Transverse colon (tissue), 4 donors: ENCODE measurements at places on chromosomes 5 and 9. TPM values are rescaled to one million over a fixed set of nuclear protein-coding genes. Genes with fewer than 3 reads are reported as not detected.
A peak's percentile ranks its signal among the peaks of the same experiment; 100 is the strongest.

HSPB3 gene
- 4.1 TPM for total RNA-seq

DNA sequence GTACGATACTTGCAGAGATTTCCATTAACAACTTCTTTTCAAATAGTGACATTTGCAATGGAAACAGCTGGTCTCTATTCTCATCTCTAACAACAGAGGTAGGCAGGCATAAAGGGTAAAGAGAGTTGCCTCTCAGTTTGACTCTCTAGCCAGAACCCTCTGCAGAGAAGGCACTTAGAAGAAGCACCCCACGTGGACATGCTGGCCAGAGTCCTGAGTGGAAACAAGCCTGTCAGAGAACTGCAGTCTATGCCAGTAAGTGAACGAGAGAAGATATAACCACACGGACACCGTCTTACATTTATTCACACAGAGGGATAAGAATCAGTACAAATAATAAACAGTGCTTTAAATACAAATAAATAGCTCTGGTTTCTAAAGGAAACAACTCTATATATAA, 11.0 kb upstream of the LHX6 start:
- no peaks in the 10 kb centered on the region for H3K27me3 ChIP-seq
- no peaks in the 10 kb centered on the region for H3K4me1 ChIP-seq
- no peak overlapping the region for H3K4me3 ChIP-seq
- DNase-seq, result no peak
- H3K27ac ChIP-seq, result no peak overlapping the region

- DNase-seq, result no peak
- no peaks in the 10 kb centered on the region for H3K36me3 ChIP-seq
- no peaks in the 10 kb centered on the region for H3K27me3 ChIP-seq
- no peak overlapping the region for H3K27ac ChIP-seq
Measured at GRCh38 chr9:134359493-134360179, 33.4 kb downstream of the RXRA start.

- H3K27me3 ChIP-seq, result no peaks in the 10 kb centered on the region
- no peak overlapping the region for H3K4me3 ChIP-seq
- no peaks in the 10 kb centered on the region for H3K36me3 ChIP-seq
- H3K27ac ChIP-seq, result no peak overlapping the region
- H3K4me1 ChIP-seq, result no peaks in the 10 kb centered on the region
Measured at GRCh38 chr9:16884373-16884772, 13.9 kb upstream of the BNC2 start.

DNA sequence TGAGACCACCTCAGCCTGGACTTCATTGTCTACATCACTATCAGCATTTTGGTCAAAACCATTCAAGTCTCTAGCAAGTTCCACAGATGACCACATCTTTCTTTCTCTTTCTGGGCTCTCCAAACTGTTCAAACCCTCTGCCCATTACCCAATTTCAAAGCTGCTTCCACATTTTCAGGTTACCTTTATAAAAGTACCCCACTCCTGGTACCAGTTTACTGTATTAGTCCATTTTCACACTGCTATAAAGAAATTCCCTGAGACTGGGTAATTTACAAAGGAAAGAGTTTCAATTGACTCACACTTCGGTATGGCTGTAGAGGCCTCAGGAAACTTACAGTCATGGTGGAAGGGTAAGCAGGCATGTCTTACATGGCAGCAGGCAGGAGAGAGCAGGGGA, 84.5 kb downstream of the FBXL7 start:
- no peaks in the 10 kb centered on the region for H3K4me1 ChIP-seq
- no peaks in the 10 kb centered on the region for H3K27me3 ChIP-seq
- no peak for DNase-seq
- H3K36me3 ChIP-seq, result no peaks in the 10 kb centered on the region
- H3K4me3 ChIP-seq, result no peak overlapping the region
- H3K27ac ChIP-seq, result no peak overlapping the region

- no peak overlapping the region for H3K4me3 ChIP-seq
- H3K4me1 ChIP-seq, result peaks cover 50% of the 10 kb centered on the region
- H3K27me3 ChIP-seq, result no peaks in the 10 kb centered on the region
- DNase-seq, result peak; percentile 86
- H3K27ac ChIP-seq, result peak overlapping the region; percentile 71
Measured at GRCh38 chr9:137029058-137029936, 1.3 kb upstream of the ABCA2 start.

DNA sequence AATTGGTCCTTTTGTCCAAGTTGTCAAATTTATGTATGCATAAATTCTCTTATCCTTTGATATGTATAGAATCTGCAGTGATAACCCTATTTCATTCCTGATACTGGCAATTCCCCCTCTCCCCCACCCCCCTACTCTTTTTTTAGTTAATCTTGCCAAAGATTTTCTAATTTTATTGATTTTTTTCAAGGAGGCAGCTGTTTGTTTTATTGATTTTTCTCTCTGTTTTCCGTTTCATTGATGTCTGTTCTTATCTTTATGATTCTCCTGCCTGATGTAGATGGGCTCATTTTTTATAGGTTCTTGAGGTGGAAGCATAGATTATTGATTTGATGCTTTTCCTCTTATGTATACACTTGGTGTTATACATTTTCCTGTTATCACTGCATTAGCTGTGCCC, 34.4 kb downstream of the SMC5 start:
- no peaks in the 10 kb centered on the region for H3K36me3 ChIP-seq
- H3K27me3 ChIP-seq, result no peaks in the 10 kb centered on the region
- H3K27ac ChIP-seq, result no peak overlapping the region
- H3K4me1 ChIP-seq, result no peaks in the 10 kb centered on the region

ZNF366 gene
- total RNA-seq, result 0.75 TPM

SUSD1 gene
- 25.4 TPM for total RNA-seq

GRCh38 chr9:136617746-136618579, 44.8 kb upstream of the EGFL7 start:
- no peaks in the 10 kb centered on the region for H3K36me3 ChIP-seq
- peaks cover 53% of the 10 kb centered on the region for H3K4me1 ChIP-seq
- H3K4me3 ChIP-seq, result no peak overlapping the region
- no peak overlapping the region for H3K27ac ChIP-seq
- DNase-seq, result peak; percentile 62
- H3K27me3 ChIP-seq, result no peaks in the 10 kb centered on the region

DNA sequence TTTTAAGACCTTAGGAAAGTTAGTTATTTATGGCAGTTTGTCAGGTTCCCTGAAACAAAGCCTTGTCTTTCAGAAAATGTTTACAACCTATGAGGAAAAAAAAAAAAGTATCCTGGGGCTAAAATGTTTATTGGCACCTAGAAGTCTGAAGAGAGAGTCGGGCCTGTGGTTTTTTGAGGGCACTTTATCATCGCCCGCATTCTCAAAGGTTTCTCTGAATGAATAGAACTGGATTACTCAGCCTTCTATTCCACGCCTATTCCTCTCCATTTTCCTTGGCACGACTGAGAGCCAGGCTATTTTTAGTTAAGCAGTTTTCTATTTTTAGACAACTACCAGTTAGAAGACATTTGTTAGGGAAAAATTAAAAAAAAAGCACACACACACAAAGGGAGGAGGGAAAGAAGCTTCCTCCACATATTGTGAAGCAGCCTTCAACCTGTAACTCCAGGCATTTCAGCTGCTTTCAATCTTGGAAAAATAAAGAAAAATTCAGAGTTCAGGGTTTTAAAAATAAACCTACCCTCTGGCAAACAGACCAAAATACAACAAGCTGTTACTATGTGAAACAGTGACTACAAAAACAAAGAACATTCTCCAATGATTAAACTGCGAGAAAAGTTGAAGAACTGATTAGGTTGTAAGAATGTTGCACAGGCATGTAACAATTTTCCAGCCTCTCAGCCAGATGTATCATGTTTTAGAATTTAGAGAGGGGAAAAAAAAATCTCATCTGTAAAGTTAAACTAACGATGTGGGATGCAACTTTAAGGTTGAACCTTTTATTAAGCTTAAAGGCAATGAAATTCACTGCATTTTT, 97.0 kb downstream of the MEF2C start:
- peak; percentile 17 for DNase-seq
- H3K4me1 ChIP-seq, result peaks cover 4% of the 10 kb centered on the region
- no peaks in the 10 kb centered on the region for H3K36me3 ChIP-seq

FOXD4L3 gene
- total RNA-seq, result not detected

GRCh38 chr9:132739710-132740310, 69.5 kb downstream of the GTF3C4 start:
- H3K27me3 ChIP-seq, result peaks cover 41% of the 10 kb centered on the region
- no peak overlapping the region for H3K27ac ChIP-seq
- no peaks in the 10 kb centered on the region for H3K36me3 ChIP-seq
- H3K4me1 ChIP-seq, result no peaks in the 10 kb centered on the region
- no peak overlapping the region for H3K4me3 ChIP-seq

GRCh38 chr9:136079916-136080246, 15.2 kb downstream of the NACC2 start:
- peaks cover 29% of the 10 kb centered on the region for H3K4me1 ChIP-seq
- peak overlapping the region; percentile 63 for H3K27ac ChIP-seq
- no peak overlapping the region for H3K4me3 ChIP-seq

BTNL3 gene
- total RNA-seq, result 146 TPM

GRCh38 chr9:92176068-92176799, 61.0 kb upstream of the SPTLC1 start:
- no peaks in the 10 kb centered on the region for H3K27me3 ChIP-seq
- H3K36me3 ChIP-seq, result no peaks in the 10 kb centered on the region
- no peak overlapping the region for H3K27ac ChIP-seq
- peaks cover 3% of the 10 kb centered on the region for H3K4me1 ChIP-seq
- no peak for DNase-seq
- no peak overlapping the region for H3K4me3 ChIP-seq

TMC1 gene
- total RNA-seq, result not detected

- H3K4me1 ChIP-seq, result no peaks in the 10 kb centered on the region
- no peaks in the 10 kb centered on the region for H3K27me3 ChIP-seq
- no peak overlapping the region for H3K27ac ChIP-seq
- no peaks in the 10 kb centered on the region for H3K36me3 ChIP-seq
- DNase-seq, result no peak
- H3K4me3 ChIP-seq, result no peak overlapping the region
Measured at GRCh38 chr5:58314356-58315210, 145.3 kb downstream of the PLK2 start.

DNA sequence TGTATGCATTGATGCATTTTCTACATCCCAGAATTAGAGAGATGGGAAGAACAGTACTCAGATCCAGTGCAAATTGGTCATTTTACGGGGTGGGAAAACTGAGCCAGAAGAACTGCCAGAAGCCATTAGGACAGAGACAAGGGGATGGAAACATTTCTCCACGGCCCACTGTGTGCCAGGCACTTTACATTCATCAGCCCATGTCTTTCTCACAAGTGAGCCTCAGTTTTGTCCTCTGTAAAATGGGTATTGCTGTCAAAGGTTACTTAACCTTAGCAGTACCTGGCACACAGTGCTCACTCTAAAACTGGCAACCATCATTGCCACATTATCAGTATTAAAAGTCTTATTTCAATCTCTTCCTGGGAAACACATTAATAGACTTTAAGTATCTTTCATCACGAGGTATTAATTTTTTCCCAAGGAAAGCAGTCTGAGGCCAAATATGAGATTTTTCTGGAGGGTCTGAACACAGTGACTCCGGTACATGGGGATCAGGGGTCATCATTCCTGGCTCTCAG, 5.2 kb downstream of the DUSP1 start:
- DNase-seq, result peak; percentile 40
- no peaks in the 10 kb centered on the region for H3K27me3 ChIP-seq
- peak overlapping the region; percentile 98 for H3K4me3 ChIP-seq
- H3K36me3 ChIP-seq, result no peaks in the 10 kb centered on the region
- peaks cover 23% of the 10 kb centered on the region for H3K4me1 ChIP-seq

SPATA9 gene
- total RNA-seq, result 1.5 TPM

GRCh38 chr5:110507972-110508371, 218.5 kb downstream of the TMEM232 start:
- H3K27ac ChIP-seq, result no peak overlapping the region
- no peak overlapping the region for H3K4me3 ChIP-seq
- no peaks in the 10 kb centered on the region for H3K36me3 ChIP-seq
- no peaks in the 10 kb centered on the region for H3K4me1 ChIP-seq
- no peak for DNase-seq
- no peaks in the 10 kb centered on the region for H3K27me3 ChIP-seq

- H3K36me3 ChIP-seq, result no peaks in the 10 kb centered on the region
- H3K4me3 ChIP-seq, result no peak overlapping the region
- peak overlapping the region; percentile 6 for H3K27ac ChIP-seq
- H3K27me3 ChIP-seq, result no peaks in the 10 kb centered on the region
Measured at GRCh38 chr9:89000371-89000781, 9.1 kb downstream of the S1PR3 start.

DNA sequence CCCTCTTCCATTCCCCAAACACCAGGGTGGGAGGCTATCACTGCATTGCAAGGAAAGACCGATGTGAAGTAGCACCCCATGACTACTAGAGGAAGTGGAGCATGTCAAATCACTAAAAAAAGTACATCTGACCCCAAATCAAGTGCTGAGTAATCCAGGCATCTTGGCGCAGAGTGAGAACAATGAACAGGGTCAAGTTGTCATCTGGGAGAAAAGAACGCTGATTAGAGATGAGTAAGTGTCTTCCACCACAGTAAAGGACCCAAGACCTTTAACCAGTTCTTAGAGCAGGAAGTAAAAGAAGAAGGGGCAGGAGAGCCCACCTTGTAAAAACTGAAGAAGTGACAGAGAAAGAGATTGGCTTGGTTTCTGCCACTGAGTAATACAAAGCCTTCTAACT, 75.0 kb upstream of the RAD23B start:
- no peaks in the 10 kb centered on the region for H3K27me3 ChIP-seq
- no peak overlapping the region for H3K27ac ChIP-seq
- no peak overlapping the region for H3K4me3 ChIP-seq
- no peak for DNase-seq

ANKRD31 gene
- 0.16 TPM for total RNA-seq

- DNase-seq, result no peak
- no peak overlapping the region for H3K27ac ChIP-seq
- H3K4me3 ChIP-seq, result no peak overlapping the region
- H3K36me3 ChIP-seq, result no peaks in the 10 kb centered on the region
- no peaks in the 10 kb centered on the region for H3K27me3 ChIP-seq
- H3K4me1 ChIP-seq, result no peaks in the 10 kb centered on the region
Measured at GRCh38 chr9:117952581-117952980, 248.4 kb downstream of the TLR4 start.

CLPTM1L gene
- total RNA-seq, result 110 TPM

GRCh38 chr9:26260238-26260637, 582.0 kb upstream of the TUSC1 start:
- no peaks in the 10 kb centered on the region for H3K36me3 ChIP-seq
- no peak overlapping the region for H3K27ac ChIP-seq

GRCh38 chr5:22053195-22053594, 799.9 kb downstream of the CDH12 start:
- no peak for DNase-seq
- H3K36me3 ChIP-seq, result no peaks in the 10 kb centered on the region
- H3K4me3 ChIP-seq, result no peak overlapping the region
- H3K27ac ChIP-seq, result no peak overlapping the region
- no peaks in the 10 kb centered on the region for H3K4me1 ChIP-seq

- H3K27me3 ChIP-seq, result peaks cover 63% of the 10 kb centered on the region
- H3K27ac ChIP-seq, result peak overlapping the region; percentile 98
- peak; percentile 63 for DNase-seq
Measured at GRCh38 chr5:43041669-43042175, 1.6 kb upstream of the ANXA2R start.

GRCh38 chr5:117733051-117733450, 1158.4 kb upstream of the SEMA6A start:
- H3K36me3 ChIP-seq, result no peaks in the 10 kb centered on the region
- H3K4me1 ChIP-seq, result no peaks in the 10 kb centered on the region
- H3K4me3 ChIP-seq, result no peak overlapping the region

ZDHHC12 gene
- total RNA-seq, result 190 TPM
